AG09319 (cell line): ENCODE measurements at places on chromosomes 13 and 19.

DNA sequence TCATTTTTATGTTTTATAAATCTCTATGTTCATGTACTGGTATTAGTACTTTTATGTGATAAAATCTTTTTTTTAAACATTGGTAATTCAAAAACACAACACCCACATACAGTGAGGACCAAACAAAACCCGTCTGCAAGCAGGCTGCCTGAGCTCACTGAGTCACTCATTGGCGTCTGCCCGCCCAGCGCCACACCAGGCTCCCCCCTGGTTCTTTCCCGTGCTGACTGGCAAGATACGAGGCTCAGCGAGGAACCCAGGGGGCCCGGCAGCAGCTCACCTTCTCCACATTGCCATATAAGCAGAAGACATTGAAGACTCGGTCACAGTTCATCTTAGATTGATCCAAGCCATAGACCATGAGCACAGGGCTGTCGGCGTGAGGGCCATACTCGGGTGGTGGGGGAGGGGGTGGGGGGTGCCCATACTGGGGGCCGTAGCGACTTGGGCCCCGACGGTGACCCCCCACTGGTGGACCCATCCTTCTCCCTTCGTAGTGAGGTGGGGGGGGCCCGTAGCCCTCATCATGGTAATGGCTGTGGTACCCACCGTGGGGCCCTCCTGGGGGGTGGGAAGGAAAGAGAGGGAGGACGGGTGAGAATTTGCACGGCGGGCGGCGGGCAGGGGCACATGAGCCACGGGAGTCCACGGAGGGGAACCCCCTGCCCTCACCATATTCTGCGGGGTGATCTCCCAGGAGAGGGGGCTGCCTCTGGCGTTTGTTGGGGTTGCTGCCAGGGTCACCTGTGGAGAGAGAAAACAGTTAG, 8.4 kb upstream of the ECH1 start:
- no peak for DNase-seq

GRCh38 chr19:13133241-13133870, 15.3 kb downstream of the NACC1 start:
- no peak for DNase-seq

GRCh38 chr19:30449078-30449590, 77.0 kb downstream of the ZNF536 start:
- no peak for DNase-seq

DNA sequence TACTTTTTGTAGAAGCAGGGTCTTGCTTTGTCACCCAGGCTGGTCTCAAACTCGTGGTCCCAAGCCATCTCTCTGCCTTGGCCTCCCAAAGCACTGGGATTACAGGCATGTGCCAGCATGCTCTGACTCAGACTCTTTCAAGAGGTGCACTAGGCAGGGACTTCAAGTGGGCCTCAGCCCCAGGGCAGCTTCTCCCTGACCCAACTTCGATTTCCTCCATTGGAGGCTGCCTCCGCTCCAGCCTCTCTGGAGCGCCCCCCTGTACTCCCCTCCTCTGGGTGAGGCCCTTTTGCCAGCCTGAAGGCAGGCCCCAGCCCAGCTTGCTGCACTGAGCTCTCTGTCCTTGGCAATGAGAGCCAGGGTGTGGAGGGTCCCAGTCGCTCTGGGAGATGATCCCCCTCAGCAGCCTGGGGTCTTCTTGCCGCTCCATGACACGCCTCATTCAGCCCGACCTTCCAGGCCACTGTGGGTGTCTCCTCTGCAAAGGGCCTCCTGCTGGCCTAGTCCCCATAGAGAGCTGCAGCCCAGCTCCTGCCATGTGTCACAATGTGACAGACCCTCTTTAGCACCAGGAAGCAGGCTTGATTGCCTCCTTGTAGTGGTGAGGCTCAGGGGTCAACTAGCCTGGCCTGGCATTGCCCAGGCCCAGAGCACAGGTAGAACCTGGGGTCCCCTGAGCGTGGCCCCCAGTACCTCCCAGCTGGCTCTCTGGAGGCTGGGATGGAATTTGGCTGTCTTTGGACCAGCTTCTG, 16.4 kb downstream of the CARM1 start:
- DNase-seq = no peak

- DNase-seq = no peak
Observed at GRCh38 chr19:18339723-18340122, 675 bp upstream of the PGPEP1 start.

- DNase-seq = no peak
Observed at GRCh38 chr13:75762076-75762937, 126.2 kb downstream of the LMO7 start.

- peak; percentile 5 for DNase-seq
Observed at GRCh38 chr13:42102961-42103865, 54.8 kb downstream of the DGKH start.

- DNase-seq = no peak
Observed at GRCh38 chr19:19459073-19459472, 53.6 kb downstream of the GATAD2A start.

- DNase-seq = no peak
Observed at GRCh38 chr13:54232700-54233099, 1204.1 kb downstream of the OLFM4 start.

DNA sequence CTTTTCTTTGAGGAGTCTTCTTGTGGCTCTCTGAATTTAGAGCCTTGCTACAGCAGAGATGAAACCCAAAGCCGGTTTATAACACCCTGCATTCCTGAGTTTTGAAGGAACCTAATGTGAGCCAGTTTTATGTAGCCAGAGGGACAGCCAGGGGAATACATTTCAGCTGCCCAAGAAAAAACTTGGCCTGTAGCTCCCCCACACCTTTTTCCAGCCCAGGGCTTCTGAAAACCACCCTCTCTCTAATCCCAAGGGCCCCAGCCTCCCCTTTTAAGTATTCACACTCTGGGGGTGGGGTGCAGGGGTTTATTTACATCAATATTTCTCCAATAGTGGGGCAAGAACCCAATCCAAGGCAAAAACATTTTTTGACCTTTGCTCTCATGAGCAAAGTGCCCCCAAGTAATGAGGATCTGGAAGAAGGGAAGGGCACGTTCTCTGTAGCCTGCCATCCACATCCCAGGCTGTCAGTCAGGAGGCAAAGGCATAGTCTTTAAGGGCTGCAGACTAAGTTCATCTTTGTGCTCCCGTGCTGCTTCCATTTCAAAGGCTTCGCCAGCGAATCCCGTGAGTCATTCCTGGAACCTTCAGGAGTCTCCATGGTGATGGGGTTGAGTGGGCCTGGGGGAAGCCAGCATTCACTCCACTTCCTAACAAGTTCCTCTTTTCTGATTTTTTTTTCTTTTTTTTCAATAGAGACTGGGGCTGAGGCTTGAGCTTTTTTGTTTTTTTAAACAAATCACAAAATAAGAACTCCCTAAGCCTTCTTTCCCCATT, 33.2 kb upstream of the MEDAG start:
- peak; percentile 45 for DNase-seq

GRCh38 chr19:9881720-9882119, 46.6 kb downstream of the PIN1 start:
- DNase-seq = no peak

DNA sequence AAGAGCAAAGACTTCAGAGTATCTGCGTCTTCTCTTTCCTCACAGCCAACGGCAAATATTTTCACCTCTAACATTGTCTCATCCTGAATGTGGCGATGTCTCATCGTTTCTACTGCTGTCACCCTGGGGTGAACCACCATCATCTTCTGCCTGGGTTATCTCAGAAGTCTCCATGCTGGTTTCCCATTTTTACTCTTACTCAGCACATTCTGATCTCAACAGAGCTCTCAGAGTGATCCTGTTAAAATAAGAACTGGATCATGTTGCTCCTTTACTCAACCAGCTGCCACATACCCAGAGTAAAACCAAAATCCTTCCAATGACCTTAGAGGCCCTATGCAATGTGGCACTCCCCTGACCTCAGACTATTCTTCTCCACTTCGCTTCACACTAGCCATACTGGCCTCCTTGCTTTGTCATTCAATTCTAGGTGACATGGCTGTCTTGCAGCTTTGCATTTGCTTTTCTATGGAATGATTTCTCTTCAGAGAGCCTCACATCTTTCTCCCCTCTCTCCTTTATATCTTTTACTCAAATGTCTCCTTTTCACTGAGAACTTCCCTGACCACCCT, 7.8 kb upstream of the OLFM4 start:
- no peak for DNase-seq

GRCh38 chr19:2097203-2097885, 629 bp downstream of the IZUMO4 start:
- no peak for DNase-seq

DNA sequence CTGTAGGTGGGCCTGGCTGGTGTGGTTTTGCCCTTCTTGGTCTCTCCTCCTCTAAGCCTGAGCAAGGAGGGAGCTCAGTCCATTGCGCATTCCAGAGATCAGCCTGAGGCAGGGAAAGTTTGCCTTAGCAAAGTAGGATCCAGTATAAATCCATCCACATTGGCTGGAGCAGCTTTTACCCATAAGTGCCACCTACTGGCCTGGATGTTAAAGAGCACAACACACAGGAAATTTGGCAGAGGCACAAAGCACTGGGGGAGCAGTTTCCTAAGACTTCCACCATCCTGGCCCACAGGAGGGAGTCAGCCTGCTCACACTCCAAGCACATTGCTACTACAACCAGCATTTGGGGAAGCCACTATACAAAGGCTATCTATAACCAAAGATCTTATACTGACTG, 1124.2 kb downstream of the SLITRK1 start:
- DNase-seq = no peak

DNA sequence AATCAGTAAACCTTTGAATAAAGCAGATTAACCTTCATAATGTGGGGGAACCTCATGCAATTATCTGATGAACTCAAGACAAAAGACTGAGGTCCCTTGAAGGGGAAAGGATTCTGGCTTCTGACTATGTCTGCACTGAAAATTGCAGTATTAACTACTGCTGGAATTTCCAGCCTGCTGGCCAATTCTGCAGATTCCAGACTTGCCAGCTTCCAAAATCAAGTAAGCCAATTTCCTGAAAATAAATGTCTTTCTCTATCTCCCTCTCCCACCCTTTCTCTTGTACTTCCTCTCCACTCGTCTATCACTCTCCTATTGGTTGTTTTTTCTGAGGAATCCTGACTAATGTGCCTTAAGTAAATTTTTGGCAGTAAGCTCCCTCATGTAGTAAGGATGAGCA, 1479.9 kb upstream of the PRR20A start:
- no peak for DNase-seq

DNA sequence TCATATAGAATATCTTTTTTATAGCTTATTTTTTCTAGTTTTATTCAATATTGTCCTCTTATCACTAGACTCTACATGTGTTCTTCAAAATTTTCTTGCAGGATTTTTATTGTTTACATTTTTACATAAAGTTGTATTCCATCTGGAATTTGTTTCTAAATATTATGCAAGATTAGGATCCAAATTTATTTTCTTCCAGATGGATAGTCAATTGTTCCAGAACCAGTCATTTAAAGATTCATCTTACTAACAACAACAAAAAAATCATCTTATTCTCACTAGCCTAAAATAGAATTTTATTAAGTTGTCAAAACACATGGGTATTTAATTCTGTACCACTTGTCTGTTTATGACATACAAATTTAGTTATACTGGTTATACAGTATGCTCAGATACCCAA, 390.4 kb upstream of the GPC6 start:
- DNase-seq = no peak
